ENCODE measurements at places on chromosomes 7 and 10.

- DNase-seq, result no peak
Measured at GRCh38 chr10:104033966-104034365, 51.7 kb downstream of the COL17A1 start.

DNA sequence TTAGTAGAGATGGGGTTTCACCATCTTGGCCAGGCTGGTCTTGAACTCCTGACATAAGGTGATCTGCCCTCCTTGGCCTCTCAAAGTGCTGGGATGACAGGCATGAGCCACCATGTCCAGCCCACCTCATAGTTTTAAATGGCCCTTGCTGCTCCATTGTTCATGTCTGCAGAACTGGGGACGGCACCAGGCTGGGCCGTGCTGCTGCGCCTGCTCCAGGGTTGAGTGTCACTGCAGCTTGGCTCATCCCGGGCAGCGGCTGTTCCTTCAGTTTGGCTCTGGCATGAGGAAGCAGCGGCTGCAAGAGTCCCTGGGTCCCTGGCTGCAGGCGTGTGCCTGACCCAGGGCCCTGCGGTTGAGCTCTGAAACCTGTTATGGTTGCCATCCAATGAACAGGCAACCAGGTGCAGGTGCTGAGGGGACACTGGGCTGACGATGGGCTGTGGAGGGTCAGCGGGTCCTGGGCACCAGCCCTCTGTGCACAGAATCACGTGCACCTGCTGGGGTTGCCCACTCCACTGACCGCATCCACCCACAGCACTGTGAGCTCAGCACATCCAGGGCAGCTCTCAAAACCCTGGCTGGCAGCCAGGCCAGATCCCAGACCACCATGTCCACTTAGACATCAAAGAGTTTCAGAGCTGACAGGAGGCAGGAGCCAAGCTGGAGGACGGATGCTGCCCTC, 70.2 kb upstream of the PPP2R2D start:
- no peak for DNase-seq

- DNase-seq, result no peak
Measured at GRCh38 chr10:88428976-88429375, 154.1 kb downstream of the RNLS start.

GRCh38 chr10:122650331-122650730, 49.3 kb downstream of the C10orf120 start:
- no peak for DNase-seq

DNA sequence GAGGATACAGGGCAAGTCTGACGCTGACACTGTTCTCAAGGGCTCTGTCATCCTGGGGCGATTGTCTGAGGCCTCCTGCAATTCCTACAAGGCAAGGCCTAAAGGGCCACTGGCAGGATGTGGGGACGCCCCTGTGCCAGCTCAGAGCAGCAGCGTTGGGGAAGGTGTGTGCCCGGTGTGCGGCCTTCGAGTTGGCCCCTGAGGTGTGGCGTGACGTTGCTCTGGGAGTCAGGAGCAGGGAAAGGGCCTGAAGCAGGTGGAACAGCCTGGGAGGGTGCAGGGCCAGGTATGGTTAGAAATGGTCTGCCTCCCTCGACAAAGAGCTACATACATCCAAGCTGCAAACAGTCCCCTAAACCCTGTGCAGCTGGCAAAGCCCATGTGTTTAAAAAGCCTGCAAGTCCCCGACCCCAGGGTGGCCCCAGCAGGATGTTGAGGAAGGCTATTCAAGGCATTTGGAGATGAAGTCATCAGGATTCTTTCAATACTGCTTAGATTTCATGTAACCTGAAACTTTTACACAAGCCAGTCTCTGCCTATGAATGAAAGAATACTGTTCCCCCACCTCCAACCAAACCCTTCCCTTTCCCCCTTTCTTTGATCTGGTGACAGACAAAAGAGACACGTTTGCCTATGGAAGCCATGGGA, 142.5 kb upstream of the TNS3 start:
- DNase-seq, result no peak

DNA sequence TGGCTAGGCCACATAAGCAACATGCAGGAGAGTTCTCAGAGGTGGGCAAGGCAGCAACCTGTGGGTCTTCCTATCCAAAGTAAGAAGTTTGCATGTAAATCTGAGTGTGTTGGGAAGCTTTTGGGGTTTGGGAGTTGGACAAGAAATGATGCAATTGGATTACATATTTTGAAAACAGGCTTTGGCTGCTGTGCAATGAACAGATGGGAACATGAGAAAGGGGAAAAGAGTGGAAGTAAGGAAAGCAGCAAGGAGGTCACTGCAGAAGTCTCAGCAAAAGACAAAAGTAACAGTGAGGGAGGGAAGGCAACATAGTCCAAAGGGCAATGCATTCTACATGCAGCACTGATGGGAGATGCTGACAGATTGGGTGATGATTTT, 61.1 kb upstream of the C10orf90 start:
- no peak for DNase-seq

DNA sequence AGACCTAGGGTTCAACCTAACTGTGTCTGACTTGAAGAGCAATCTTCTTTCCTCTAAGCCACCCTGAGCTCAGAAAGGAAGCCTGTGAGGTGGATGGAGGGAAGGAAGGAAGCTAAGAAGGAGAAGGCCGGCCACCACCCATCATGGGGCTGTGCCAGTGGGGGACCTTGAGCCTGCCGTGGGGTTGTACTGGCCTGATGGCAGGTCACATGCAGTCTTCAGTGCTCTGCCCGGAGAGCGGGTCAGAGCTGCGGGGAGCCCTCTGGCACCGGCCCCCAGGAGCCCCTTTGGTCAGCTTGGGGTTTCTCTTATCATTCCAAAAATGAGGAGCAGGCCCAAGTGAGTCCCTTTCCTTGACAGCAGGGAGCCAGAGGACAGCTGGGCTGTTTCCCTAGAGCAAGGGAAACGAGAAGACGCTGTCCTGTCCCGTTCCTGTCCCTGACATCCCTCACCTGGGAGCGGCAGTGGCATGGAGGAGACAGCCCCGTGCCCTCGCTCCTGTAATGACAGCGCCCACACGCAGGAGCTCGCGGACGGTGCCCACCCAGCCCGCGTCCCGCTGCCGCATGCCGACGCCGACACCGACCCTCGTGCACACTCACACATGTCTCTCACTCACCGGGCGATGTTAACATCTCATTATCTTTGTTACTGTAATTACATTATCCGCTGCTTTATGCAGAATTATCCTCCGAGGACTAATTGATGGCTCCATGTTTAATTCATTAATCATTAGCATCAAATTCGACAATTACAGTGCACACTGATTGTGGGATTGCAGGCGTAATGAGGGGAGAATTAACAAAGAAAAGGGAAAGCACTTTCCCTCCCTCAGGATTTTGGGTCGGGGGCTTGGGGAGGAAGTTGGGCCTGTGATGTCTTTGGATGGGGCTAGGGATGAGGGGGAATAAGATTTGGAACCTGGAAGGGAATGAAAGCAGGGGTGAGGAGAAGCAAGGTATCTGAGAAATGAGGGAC, 31.3 kb downstream of the GBX1 start:
- no peak for DNase-seq

GRCh38 chr7:79528421-79528820, 75.0 kb upstream of the MAGI2 start:
- DNase-seq, result no peak

DNA sequence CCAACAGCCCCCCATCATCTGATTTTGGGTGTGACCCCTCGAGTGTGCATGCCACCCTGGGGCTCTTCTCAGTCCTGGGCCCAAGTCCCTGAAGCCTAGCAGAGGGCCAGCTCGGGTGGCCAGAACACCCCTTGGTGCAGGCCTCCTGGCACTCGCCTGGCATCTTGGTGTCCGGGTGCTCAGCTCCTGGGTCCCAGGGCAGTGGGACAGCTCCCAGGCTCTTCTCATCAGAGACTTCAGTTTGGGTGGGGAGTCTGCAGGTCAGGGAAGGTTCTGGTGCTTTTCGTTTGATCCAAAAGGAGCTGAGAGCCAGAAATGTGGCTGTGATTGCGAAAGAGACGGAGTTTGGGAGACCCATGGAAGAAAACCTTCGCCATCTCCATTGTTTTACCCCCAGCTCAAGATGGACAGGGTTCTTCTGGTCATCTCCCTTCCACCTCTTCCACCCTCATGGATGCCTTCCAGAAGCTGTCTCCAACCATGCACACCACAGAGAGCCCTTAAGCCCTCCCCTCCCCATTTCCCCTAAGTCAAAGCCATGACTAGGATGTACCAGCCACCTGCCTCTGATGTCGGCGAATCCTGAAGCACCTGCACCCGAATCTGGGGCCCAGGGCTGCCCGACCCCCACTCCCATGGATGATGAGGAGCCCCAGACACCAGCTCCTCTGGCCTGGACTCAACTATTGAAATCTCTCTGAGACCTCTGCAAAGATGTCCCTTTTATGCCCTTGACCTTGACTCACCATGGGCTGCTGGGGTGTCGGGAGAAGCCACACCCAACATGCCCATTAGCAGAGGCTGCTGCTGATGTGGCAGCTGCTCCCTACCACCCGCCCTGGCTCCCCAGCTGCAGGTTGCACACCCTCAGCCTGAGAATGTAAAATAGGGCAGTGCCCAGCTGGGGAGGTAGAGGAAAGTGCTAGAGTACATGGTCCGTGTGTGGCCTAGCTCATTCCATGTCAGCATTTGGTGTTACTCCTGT, 55.3 kb downstream of the ADCYAP1R1 start:
- no peak for DNase-seq

All from activated naive CD4-positive, alpha-beta T cell treated with anti-CD3 and anti-CD28 coated beads, Interleukin-2, amount 50 U/mL, for 16 hours (primary cell).